ENCODE measurements at places on chromosomes 5 and 9.

DNA sequence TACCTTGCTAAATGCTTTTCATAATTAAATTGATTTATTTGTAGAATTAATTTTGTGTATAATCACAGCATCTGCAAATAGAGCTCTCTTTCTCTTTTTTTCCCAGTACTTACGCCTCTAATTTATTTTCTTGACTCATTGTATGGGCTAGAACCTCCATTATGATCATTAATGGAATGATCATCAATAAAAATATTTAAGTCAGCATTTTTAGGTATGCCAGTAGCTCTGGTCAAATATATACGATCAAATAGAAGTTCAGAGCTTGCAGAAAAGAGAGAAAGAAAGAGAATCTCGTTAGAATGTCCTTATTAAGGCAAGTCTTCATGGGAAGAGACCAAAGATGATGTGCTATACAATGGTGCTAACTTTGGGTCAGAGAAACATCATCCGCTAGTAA lies 202.6 kb downstream of the TLR4 start:
- no peak for DNase-seq

- DNase-seq, result no peak
Measured at GRCh38 chr5:113514289-113514635, 768 bp downstream of the YTHDC2 start.

- DNase-seq, result no peak
Measured at GRCh38 chr5:154193701-154194121, 3.2 kb downstream of the GALNT10 start.

DNA sequence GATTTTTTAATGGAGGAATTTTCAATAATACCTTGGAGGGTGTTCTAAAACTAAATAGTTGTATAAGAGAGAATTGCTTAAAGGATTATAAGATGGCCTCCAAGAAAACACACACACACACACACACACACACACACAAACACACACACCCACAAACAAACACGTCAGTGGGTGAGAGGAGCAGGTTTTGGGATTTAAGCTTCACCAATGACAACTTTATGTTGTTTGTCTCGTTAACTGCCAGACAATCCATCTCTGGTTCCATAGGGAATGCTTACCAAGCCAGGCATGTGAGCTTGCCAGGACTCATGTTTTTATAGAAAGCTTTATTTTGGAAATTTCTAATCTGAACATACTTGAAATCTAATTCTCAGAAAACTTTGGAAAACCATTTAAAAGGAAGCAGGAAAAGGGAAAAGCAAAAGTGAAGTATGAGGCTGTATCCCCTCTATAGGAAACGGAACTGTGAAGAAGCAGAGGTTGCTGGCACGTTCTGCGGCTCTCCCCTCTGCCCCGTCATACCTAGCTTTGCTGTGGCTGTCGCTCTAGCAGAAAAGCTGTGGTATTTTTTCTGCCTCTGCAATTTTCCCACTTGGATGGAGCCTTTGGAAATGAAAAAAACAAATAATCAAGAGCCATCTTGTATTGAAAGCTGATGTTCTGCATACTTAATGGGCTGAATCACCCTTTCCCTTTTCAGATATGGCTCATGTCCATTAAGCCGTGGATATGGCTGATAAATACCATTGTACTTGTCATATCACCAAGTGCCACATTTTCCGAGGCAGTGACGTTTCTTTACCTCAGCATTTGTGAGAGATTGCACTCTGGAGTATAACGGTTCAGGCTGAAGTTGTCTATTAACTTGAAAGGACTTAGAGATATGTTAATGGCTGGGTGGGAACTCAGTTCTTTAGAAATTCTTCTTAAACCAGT lies 112.7 kb downstream of the NTRK2 start:
- no peak for DNase-seq

- no peak for DNase-seq
Measured at GRCh38 chr5:59274106-59274636, 619.4 kb downstream of the PDE4D start.

GRCh38 chr9:124139001-124139400 lies 118.7 kb upstream of the NEK6 start:
- DNase-seq, result no peak

DNA sequence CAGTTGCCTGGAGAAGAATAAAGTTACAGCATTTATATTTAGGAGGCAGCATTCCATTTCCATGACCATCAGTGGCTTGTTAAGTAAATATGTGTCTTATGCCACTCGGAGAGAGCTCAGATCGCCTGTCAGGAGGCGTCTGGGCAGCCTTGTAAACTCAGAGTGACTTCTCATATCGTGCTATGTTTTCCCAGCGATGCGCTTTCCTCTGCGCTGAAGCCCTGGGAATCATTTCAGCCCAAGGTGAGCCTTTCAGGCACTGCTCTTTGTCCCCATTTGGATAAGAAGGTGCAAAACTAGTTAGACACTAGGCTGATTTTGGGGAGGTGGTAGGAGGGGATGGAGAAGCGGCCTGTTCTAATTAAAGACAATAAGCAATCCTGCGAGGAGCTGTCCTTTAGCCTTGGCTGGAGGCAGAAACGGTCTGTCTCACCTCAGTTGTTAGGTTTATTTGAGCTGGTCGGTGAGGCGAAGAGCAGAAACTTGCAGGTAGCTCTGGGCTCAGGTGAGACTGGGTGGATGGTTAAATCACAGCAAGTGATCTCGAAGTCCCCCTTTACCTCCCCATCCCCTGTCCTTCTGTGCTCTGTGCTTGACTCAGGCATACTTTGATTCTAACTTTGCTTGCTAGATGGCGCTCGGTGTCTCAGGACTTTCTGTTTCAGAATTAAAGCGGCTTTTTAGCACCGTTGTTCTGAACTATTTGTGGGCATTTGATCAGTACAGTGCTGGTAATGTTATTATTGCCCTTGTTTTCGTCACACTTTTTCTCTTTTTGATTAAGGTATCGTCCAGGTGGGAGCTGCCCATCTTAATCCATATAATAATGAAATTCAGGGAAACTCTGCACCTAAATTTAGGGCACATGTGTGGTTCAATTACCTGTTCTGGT lies 24.6 kb downstream of the NR2F1 start:
- DNase-seq, result peak; percentile 82

GRCh38 chr9:133876836-133877235 lies 115.3 kb downstream of the VAV2 start:
- no peak for DNase-seq

GRCh38 chr5:118776755-118777154 lies 211.6 kb downstream of the DTWD2 start:
- no peak for DNase-seq

- DNase-seq, result no peak
Measured at GRCh38 chr9:87578625-87579024, 81.0 kb downstream of the DAPK1 start.

DNA sequence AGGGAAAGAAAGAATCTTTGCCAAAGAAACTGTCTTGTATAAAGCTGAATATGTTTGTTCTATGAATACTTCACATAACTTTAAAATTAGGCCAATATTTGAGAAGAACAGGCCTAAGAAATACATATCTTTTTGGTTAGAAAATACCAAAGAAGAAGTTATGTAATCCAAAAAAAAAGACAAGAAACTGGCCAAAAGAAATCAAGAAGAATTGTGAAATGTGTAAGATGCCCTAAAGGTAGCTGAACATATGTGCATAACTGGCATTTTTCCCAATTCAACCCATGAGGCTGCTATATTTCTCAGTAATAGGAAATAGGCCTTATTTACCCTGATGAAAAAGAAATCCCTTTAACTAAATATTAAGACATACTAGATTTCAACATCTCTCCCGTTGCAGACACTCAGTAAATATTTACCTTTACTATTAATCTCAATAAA lies 290.0 kb downstream of the CETN3 start:
- no peak for DNase-seq

- DNase-seq, result no peak
Measured at GRCh38 chr5:152125661-152126205, 201.1 kb upstream of the GLRA1 start.

GRCh38 chr5:53569453-53569852 lies 9.0 kb downstream of the NDUFS4 start:
- DNase-seq, result no peak

DNA sequence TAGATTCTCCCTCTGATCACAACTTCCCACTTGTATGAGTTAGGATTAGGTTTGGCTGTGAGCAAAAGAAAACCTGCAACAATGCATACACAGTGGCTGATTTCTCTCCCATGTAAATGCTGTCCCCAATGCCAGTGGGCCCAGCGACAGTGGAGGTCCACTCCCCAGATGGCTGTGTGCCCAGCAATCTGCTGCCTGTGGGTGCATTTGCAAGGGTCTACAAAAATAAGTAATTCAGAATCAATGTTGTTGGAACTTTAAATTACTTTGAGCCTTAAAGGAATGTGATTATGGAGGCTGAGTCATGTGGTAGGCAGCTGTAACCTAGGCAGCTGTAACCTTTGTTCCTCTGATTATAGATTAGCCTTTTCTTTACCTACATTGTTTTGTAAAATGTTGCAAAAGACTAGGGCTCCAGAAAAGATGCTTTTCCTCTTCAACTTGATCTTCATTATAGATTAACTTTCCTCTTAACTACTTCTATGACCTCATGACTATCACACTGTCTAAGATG lies 14.2 kb upstream of the MXD3 start:
- DNase-seq, result no peak

- no peak for DNase-seq
Measured at GRCh38 chr9:127176631-127177030, 54.2 kb upstream of the ANGPTL2 start.

DNA sequence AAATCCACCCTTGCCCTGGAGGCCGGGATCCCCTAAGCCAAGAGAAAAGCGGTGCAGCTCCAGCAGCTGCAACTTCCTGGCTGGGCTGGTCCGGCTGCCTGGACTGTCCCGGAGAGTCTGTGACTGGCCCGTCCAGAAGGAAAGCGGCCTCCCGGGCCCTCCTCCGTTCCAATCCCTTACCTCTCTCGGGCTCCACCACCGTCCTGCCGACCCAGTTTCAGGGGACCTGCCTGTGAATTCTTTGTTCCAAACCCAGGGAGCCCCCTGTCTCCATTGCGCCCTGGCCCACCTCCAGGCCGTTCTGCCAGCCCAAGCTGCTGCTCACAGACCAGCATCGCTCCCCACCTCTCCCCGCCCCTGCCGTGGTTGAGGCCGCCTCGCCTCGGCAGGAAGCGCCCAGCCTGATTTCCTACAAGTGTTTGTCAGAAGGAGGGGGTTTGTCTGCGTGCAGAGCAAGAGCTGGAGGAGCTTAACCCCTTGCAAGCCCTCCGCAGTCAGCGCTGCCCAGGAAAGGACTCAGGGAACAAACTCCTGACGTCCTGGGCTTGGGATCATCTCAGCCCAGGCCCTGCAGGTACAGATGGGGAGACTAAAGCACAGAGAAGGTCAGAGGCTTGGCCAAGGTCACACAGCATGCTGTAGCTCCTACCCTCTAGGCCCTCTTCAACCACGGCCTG lies at the start of gene AKNA:
AKNA (minus strand) TSS at position 303 of the 677 bp plus-strand sequence. CDS start 6,649 bp downstream, outside the sequence.
- no peak for DNase-seq
